ENCODE measurements at places on chromosomes 13 and 19. TPM values are rescaled to one million over a fixed set of nuclear protein-coding genes. Genes with fewer than 3 reads are reported as not detected.
A peak's percentile ranks its signal among the peaks of the same experiment; 100 is the strongest.

DNA sequence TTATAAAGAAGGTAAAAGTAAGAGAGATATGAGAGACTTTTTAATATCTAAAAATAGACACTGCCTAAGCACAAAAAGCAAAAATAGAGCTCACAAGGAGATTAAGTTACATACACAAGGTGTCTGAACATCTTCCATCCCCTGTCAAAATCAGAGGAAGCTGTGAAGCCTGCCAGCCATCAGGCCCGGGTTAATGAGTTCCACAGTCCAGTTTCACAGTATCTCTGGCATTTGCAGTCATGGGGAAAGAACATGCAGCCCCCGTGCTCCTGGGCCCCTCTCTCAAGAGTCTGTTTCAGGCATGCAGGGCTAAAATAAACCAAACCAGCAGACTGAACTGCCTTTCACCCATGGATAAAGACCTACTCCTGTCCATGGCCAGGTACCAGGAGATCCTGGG, 79.2 kb downstream of the TBC1D4 start:
- no peaks in the 10 kb centered on the region for H3K4me1 ChIP-seq
- no peak overlapping the region for H3K27ac ChIP-seq
- no peak overlapping the region for H3K4me3 ChIP-seq
- no peaks in the 10 kb centered on the region for H3K36me3 ChIP-seq

The TGFBR3L gene
- 0.72 TPM for polyA plus RNA-seq

The CATSPERD gene
- not detected for polyA plus RNA-seq

DNA sequence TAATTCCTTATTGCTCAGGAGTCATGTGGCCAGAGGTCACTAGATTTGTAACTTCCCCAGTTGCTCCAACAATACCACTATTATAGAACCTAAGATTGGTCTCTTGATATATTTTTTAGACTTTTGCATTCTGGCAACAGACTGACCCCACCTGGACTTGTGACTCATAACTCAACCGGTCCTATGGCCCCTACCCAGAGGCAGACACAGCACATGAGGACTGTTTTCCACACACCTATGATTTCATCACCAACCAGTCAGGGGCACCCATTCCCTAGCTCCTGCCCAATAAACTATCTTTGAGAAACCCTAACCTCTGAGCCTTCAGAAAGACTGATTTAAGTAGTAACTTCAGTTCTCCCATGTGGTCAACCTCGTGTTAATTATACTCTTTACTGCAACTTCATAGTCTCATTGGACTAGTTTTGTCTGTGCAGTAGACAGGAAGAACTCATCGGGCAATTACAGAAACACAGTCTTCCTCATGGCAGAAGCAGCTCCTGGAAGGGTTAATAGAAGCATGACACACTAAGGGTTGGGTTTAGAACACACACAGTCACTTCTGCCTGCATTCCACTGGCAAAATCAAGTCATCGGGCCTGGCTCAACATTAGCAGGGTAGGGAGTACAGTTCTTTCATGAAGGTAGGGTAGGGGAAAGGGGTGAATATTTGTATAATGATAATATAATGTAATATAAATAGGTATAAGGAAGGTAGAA, 251.8 kb downstream of the UQCRFS1 start:
- no peaks in the 10 kb centered on the region for H3K27me3 ChIP-seq
- H3K4me1 ChIP-seq = no peaks in the 10 kb centered on the region
- H3K4me3 ChIP-seq = no peak overlapping the region
- H3K36me3 ChIP-seq = no peaks in the 10 kb centered on the region

DNA sequence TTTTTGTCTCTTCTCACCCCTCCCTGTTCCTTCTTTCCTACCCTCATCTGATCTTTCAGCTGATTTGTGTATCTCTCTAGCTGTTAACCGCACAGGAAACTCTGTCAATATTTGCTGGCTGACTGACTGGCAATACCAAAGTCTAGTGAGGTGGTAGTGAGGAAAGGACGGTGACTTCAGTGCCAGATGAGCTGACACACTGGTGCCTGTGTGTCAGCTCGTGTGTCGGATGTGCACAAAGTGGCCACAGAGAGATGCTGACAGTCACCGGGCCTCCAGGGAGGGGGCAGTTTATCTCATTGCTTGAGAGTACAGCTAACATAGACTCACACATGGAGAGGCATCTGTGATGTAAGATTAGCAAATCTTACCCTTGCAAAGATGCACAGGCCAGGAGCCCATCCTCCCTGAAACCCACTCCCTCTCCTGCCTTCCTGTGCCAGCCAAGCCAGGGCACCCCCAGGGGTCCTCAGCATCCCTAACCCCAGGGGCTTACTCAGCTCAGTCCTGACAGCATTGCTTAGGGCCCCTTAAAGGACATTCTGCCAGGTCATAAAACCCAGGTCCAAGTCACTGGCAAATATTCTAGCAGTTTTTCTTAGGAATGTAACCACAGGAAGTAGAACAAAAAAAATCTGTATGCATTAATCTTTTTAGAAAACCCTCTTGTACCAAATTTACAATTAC, 80.2 kb downstream of the SHISA2 start:
- no peaks in the 10 kb centered on the region for H3K4me1 ChIP-seq
- no peak for DNase-seq
- no peak overlapping the region for H3K4me3 ChIP-seq
- H3K36me3 ChIP-seq = no peaks in the 10 kb centered on the region
- H3K27me3 ChIP-seq = no peaks in the 10 kb centered on the region
- H3K27ac ChIP-seq = no peak overlapping the region

GRCh38 chr19:12055784-12056183, 3.0 kb upstream of the ZNF878 start:
- H3K27me3 ChIP-seq = no peaks in the 10 kb centered on the region
- no peak for DNase-seq
- no peak overlapping the region for H3K27ac ChIP-seq
- H3K4me3 ChIP-seq = no peak overlapping the region
- H3K36me3 ChIP-seq = no peaks in the 10 kb centered on the region

The C19orf85 gene
- not detected for polyA plus RNA-seq

The MAMSTR gene
- polyA plus RNA-seq = 0.39 TPM

DNA sequence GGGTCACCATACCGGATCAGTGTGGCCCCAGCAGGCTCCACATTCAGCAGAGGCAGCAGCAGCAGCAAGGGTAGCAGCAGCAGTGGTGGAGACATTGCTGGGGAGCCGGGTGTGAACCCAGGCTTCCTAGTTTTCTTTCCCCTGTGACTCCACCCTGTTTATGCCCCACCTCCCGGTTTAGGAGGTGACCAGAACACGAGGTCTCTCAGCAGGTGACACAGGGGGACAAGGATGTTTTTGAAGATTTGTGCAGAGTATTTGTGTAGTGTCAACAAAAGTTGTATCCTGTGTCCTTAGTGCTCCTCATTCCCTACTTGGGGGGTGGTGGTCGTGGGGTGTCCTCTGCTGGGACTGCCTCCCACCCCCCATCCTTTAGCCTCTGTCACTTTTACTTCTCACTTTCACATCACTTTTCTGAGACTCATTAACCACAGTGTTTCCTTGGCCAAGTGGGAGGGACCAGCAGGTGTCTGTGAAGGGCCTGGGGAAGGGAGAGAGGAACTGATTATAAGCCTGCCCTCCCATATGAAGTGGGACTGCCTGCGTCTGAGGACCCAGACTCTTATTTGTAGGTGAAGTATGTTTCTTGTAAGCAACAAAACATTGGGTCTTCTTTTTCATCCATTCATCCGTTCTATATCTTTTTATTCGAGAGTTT, 15.6 kb upstream of the KCNC3 start:
- H3K4me1 ChIP-seq = peaks cover 1% of the 10 kb centered on the region
- no peaks in the 10 kb centered on the region for H3K27me3 ChIP-seq
- H3K27ac ChIP-seq = no peak overlapping the region
- H3K4me3 ChIP-seq = no peak overlapping the region
- DNase-seq = no peak
- H3K36me3 ChIP-seq = no peaks in the 10 kb centered on the region

- peaks cover 37% of the 10 kb centered on the region for H3K27me3 ChIP-seq
- no peak overlapping the region for H3K27ac ChIP-seq
- no peaks in the 10 kb centered on the region for H3K36me3 ChIP-seq
- no peak for DNase-seq
- no peak overlapping the region for H3K4me3 ChIP-seq
- no peaks in the 10 kb centered on the region for H3K4me1 ChIP-seq
Observed at GRCh38 chr19:1521636-1522035, 2.2 kb upstream of the PLK5 start.

DNA sequence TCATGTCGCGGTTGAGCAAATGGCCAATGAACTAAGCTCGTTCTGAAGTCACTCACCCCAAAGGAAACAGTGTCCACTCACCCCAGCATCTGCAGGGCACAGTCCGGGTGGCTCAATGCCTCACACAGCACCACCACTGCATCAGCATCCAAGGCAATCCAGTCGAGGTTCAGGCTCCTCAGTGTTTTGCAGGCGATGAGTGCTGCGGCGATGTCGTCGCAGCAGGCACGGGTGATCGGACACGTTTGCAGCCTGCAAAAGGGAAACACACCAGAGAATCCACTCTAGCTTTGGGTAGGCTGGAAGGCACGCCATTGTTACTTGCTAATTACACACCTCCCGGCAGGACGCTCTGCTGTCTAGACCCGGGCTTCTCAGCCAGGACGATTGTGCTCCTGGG, 26.5 kb downstream of the NLRP9 start:
- H3K36me3 ChIP-seq = no peaks in the 10 kb centered on the region
- H3K4me3 ChIP-seq = no peak overlapping the region
- H3K27me3 ChIP-seq = no peaks in the 10 kb centered on the region
- no peak overlapping the region for H3K27ac ChIP-seq
- no peak for DNase-seq
- H3K4me1 ChIP-seq = no peaks in the 10 kb centered on the region

DNA sequence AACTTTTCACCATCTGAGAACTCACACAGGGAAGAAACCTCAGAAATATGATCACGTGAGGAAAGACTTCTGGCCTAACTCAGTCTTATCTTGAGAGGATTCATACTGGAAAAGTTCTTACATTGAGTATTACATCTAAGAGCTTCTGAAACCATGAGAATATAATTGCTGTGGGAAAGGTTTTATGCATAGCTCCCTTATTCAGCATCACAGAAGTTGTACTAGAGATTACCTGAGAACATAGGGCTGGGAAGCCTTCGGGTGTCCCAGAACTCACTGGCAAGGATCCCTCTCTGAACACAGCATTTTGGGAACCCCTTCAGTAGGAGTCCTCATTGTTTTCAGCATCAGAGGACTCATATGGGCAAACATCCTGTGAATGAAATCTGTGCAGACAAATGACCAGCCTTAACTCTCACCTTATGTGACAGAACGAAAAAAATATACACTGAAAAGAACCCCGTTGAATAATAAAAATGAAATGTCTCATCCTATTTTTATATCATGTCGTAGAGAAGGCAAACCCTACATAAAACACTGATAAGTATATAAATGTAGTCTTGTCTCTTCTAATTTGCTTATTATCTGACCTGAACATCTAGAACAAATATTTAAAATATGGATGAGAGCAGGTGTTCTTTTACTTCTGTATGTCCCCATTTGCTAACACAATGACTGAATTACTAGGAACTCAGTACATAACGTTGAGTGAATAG, 14.2 kb downstream of the ZNF274 start:
- H3K36me3 ChIP-seq = peaks cover 69% of the 10 kb centered on the region
- H3K4me1 ChIP-seq = no peaks in the 10 kb centered on the region
- no peaks in the 10 kb centered on the region for H3K27me3 ChIP-seq
- no peak overlapping the region for H3K4me3 ChIP-seq
- no peak for DNase-seq
- no peak overlapping the region for H3K27ac ChIP-seq

DNA sequence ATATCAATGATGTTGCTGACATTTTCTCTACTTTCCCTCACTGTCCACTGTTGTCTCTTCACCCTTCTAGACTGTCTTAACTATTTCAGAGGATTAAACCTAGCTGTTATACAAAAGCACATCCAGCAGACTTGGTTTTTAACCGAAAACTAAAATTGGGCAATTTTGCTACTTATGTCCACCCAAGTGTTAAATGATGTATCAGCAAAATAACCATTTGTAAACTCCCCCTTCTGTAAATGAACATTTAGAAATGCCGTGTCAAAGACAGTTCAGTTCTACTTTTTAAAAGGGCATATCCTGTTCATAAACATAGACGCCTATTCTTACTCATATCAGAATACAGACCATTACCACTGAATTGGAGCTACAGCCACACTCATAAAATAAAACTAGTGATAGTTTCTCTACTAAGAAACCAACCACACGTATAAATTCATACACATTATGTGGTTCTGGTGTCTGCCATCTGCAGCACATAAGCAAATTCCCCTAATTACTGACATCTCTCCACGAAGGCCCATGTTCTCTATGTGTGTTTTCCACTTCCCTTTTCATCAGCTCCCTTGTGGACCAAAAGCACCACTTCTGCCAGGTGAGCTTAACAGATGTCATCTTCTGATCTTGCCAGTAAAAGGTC, 1091.8 kb downstream of the PCDH9 start:
- no peak for DNase-seq
- H3K27ac ChIP-seq = no peak overlapping the region
- no peaks in the 10 kb centered on the region for H3K4me1 ChIP-seq
- H3K36me3 ChIP-seq = no peaks in the 10 kb centered on the region

GRCh38 chr19:8396563-8397203, 6.5 kb downstream of the RAB11B start:
- DNase-seq = no peak
- no peaks in the 10 kb centered on the region for H3K27me3 ChIP-seq
- peak overlapping the region; percentile 7 for H3K4me3 ChIP-seq
- peaks cover 31% of the 10 kb centered on the region for H3K4me1 ChIP-seq
- no peaks in the 10 kb centered on the region for H3K36me3 ChIP-seq

- no peak overlapping the region for H3K27ac ChIP-seq
- no peaks in the 10 kb centered on the region for H3K27me3 ChIP-seq
- H3K4me3 ChIP-seq = no peak overlapping the region
- DNase-seq = no peak
- peaks cover 6% of the 10 kb centered on the region for H3K36me3 ChIP-seq
- H3K4me1 ChIP-seq = peaks cover 13% of the 10 kb centered on the region
Observed at GRCh38 chr19:1481224-1481892, 2.3 kb upstream of the C19orf25 start.

The FXYD7 gene
- not detected for polyA plus RNA-seq

The TPP2 gene
- 31.7 TPM for polyA plus RNA-seq
